ENCODE measurements at places on chromosomes 16 and 17. TPM values are rescaled to one million over a fixed set of nuclear protein-coding genes. Genes with fewer than 3 reads are reported as not detected.

TNFSF13 gene
- total RNA-seq = 2.4 TPM

TMC5 gene
- 0.65 TPM for total RNA-seq

GNGT2 gene
- total RNA-seq = not detected

TPPP3 gene
- total RNA-seq = not detected

CETP gene
- total RNA-seq = not detected

HOXB2 gene
- 0.41 TPM for total RNA-seq

NEUROD2 gene
- not detected for total RNA-seq

SEPTIN1 gene
- not detected for total RNA-seq

KRT24 gene
- total RNA-seq = 0.07 TPM

GNAO1 gene
- 0.07 TPM for total RNA-seq

FOXC2 gene
- not detected for total RNA-seq

GPR142 gene
- not detected for total RNA-seq
